ENCODE measurements at places on chromosomes 2 and 18. TPM values are rescaled to one million over a fixed set of nuclear protein-coding genes. Genes with fewer than 3 reads are reported as not detected.

SIX3 gene
- 0.86 TPM for total RNA-seq

TDRD15 gene
- not detected for total RNA-seq

UGT1A3 gene
- not detected for total RNA-seq

CYP27C1 gene
- 4.3 TPM for total RNA-seq

ADRA2B gene
- 0.91 TPM for total RNA-seq

CIB4 gene
- not detected for total RNA-seq

DAW1 gene
- not detected for total RNA-seq

EDAR gene
- not detected for total RNA-seq

NDC80 gene
- total RNA-seq = 7.7 TPM

VAMP5 gene
- 1.4 TPM for total RNA-seq

KLHL29 gene
- total RNA-seq = 36.5 TPM

CNGA3 gene
- total RNA-seq = 7.6 TPM

NEU2 gene
- not detected for total RNA-seq

TCF7L1 gene
- 6.6 TPM for total RNA-seq

SPTBN1 gene
- total RNA-seq = 385 TPM

MROH2A gene
- not detected for total RNA-seq

ITM2C gene
- 72.0 TPM for total RNA-seq

All from glutamatergic neuron (in vitro differentiated cells).